ENCODE measurements at places on chromosomes 3 and 15.

DNA sequence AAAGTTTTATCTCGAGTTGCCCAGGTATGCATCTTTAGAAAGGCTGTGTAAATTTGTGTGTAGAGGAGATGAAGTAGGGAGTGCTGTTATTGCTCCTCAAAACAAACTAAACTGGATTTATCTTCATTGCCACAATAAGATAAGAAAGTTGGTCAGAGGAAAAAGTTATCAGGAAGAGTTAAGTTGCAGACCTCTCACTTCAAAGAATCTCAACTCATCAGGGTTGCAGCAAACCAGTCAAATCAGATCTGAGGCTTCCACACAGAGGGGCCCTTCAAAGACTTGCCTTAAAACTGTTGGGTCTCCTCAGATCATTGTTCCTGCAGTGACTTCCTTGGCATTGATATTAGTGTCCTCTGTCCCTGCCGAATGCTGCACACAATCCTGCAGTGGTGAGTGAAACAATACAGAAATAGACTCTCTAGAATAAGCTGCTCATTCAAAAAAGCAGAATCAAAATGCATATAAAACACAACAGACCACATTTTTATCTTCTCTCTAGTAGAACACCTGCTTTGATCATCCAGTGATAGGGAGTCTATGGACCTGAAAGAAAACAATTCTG, 191.2 kb upstream of the CBLB start:
- no peak for DNase-seq

- DNase-seq, result no peak
Measured at GRCh38 chr3:172375206-172375850, 72.9 kb downstream of the GHSR start.

- DNase-seq, result no peak
Measured at GRCh38 chr3:148758303-148758884, 60.7 kb downstream of the AGTR1 start.

GRCh38 chr3:14467814-14468620, 65.6 kb downstream of the SLC6A6 start:
- peak; percentile 23 for DNase-seq

- no peak for DNase-seq
Measured at GRCh38 chr3:170809975-170810357, 60.0 kb downstream of the RPL22L1 start.

DNA sequence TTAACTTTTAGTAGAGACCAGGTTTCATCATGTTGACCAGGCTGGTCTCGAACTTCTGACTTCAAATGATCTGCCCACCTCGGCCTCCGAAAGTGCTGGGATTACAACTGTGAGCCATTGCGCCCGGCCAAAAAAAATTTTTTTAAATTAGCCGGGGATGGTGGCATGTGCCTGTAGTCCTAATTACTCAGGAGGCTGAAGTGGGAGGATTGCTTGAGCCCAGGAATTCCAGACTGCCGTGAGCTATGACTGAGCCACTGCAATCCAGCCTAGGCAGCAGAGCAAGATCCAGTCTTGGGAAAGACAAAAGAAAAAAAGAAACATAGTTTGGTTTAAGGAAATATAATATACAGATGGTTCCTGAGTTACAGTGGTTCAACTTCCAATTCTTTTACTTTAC, 44.9 kb upstream of the EIF3J start:
- DNase-seq, result no peak

GRCh38 chr3:149701206-149701976, 43.6 kb upstream of the WWTR1 start:
- no peak for DNase-seq

- DNase-seq, result no peak
Measured at GRCh38 chr3:106691476-106691875, 685.8 kb upstream of the CCDC54 start.

- no peak for DNase-seq
Measured at GRCh38 chr3:120470870-120471269, 20.1 kb upstream of the FSTL1 start.

GRCh38 chr3:101478980-101479379, 34.0 kb downstream of the SENP7 start:
- DNase-seq, result no peak

- no peak for DNase-seq
Measured at GRCh38 chr3:134367869-134368750, 6.1 kb downstream of the AMOTL2 start.

- DNase-seq, result no peak
Measured at GRCh38 chr15:93614386-93615104, 525.5 kb upstream of the RGMA start.

DNA sequence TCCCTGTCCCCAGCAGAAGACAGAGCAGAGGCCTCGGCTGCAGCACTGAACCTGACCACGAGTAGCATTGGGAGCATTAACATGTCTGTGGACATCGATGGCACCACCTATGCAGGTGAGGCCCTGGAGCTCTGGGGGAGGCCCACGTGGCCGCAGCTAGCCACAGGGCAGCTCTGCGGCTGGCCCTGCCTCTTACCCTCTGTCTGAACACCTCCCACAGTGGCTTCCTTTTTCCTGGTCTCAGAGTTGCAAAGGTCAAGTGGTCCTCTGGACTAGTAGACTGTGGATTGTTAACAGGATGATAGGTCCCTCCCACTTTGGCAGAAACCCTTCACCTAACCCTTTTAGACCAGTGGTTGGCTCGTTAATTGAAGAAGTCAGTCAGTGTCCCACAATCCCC, 22.5 kb upstream of the CLK3 start:
- no peak for DNase-seq

- DNase-seq, result no peak
Measured at GRCh38 chr3:67678665-67679064, 24.3 kb upstream of the SUCLG2 start.

DNA sequence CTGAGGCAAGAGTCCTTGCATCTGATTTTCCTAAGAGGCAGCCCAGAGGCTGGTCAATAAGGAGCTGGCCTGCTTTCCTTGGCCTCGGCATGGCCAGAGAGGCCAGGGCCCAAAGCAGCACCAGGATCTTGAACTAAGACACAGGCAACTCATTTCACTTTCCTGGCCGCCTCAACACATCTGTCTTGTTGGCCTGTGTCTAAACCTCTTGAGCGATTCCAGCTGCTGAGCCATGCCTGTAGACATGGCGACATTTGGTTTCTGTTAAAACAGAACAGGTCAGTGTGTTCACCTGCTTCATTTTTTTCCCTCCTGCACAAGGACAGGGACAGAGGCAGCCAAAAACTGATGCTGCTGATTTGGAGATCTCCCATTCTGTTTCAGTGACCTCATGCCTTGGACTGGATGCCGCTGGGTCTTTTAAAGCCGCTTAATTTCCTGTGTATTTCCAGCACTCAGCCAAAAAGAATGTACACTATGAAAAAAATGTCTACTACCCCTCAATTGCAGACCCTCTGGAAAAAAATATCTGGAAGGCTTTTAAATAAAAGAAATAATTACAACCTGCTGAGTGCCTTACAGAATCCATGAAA, 266.6 kb upstream of the ICE2 start:
- no peak for DNase-seq

DNA sequence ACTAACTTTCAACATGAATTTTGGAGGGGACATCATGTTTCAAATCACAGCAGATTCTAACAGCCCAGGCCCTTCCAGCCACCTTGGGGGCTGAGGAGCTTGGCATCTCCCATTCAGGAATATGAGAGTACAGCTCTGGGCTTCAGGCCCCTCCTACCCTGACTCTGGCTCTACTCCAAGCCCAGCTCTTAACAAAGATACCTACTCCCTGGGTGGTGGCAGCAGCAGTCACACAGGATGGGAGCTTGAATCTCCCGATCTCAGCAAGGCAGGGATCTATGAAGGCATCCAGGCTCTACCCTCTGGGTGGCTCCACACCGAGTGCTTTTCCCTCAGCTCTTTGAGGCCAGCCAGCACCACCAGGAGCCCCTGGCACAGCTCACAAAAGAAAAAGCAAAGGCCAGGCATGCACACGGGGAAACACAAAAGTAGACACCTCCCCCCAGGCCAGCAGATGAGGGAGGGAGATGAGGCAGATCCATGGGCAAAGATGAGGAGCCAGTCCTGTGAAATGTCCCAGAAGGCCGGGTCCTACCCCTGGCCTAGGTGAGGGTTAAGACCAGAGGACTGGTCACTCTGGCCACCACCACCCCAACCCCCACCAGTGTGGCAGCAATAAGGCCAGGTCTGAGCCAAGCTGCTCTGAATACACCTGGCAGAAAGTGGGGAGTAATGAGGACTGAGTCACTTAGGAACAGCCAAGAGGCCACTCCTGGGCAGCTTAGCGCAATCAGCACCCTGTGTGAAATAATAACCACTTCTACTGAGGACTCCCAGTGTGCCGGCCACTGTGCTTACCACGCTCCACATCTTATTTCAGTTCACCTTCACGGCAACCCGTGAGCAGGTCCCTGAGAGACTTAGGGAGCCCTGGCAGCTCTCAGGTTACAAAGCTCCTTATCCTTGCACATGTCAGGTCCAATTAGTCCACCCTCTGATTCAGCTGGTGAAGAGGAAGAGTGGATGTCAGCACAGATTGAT, 24.3 kb downstream of the PLA2G4F start:
- DNase-seq, result no peak

DNA sequence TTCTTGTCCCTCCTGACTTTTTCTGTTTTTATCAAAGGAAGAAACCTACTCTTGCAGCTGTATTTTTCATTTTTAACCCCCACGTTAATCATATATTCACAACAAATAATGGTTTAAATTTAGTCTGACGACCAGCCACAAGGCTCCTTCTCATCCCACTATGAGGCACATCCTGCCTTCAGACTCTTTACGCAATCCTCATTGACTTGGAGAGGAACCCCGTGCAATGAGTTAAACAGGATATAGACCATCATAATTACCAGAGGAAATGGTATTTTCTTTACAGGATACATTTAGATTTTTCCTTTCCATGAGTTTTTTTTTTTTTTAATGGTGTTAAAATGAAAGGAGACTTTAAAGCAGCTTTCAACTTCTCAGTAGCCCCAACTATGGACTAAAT, 68.5 kb downstream of the WWTR1 start:
- no peak for DNase-seq

DNA sequence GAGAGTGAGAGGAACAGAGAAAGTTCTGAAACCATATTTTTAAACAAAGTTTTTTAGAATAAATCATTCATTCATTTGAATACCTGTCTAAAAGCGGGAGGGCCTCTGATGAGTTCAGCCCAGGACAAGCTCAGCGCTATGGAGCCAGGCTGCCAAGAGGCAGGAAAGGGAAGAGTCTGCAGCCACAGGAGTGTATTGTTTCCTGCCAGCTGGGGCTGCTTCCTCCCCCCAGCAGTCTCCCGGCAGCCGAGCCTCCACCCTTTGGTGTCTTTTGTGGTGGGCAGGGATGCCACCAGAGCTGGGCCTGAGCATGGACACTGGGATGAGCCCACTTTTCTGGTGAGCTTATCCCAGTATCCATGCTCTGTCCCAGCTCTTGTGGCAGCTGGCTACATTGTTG, 199.5 kb upstream of the TPRG1 start:
- DNase-seq, result no peak

DNA sequence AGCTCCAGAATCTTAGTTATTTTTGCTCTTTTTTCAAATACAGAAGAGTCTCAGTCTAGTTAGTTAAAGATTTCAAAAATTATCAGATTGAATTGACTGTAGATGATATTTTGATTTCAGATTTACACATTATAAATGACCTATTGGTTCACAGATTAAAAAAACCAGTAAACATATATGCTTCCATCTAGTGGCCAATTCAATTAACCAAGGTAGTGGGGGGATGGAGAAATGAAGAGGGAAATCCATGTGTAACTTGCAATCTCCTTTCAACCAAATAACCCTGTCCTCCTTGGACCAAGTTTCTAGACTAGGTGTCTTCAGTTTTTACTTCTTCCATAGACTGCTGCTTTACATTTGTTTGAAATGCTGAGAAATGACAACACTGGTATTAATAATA, 789.8 kb downstream of the ROBO1 start:
- DNase-seq, result no peak

- no peak for DNase-seq
Measured at GRCh38 chr15:87817553-87817952, 439.0 kb downstream of the NTRK3 start.

- peak; percentile 85 for DNase-seq
Measured at GRCh38 chr3:13484851-13485590, 4.9 kb downstream of the HDAC11 start.

DNA sequence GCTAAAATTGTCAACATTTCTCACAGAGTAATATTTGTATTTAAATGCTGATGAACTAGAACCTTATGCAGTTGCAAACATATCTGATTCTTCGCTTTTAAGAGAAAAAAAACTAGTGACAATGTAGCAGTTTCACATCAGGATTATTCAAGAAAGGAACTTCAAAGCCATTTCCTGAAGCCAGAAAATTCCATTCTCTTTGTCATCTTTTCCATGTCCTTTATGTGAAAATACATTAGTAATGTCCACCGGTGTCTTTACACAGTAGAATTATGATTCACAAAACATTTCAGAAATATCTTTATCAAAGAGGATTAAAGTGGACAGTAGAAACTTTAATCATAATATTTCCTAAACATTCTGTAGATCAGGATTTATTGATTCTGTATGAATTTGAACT, 12.7 kb upstream of the LXN start:
- no peak for DNase-seq

- no peak for DNase-seq
Measured at GRCh38 chr3:122795674-122796195, 866 bp downstream of the SLC49A4 start.

- DNase-seq, result no peak
Measured at GRCh38 chr3:135802171-135802570, 163.4 kb upstream of the PPP2R3A start.

DNA sequence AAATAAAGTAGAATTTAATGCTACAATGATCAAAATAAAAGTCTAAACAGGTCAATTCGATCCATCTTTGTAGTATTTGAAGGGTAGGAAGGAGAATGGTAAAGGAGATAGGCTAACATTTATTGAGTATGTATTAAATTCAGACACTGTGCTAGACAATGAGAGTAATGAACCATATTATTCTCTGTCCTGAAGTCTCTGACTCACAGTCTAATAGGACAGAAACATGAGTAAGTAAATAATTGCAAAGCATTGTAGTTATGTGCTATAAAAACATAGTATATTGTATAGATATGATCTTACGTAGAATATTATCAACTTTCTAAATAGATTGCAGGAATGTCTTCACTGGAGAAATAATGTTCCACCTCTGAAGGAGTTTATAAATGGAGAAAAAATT, 64.5 kb downstream of the MDFIC2 start:
- DNase-seq, result no peak

DNA sequence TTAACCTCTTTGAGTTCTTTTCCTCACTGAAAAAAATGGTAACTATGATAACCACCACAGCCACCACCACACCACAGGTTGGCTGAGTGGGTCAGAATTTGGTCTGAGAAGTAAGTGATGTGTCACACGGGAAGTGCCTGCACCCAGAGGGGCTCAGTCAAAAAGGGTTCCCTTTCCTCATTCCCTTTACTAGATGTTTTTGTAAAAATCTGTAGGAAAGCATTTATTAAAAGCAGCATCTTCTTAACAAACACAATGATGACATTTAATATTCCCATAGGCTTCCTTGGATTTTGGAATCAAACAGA, 23.2 kb downstream of the CFAP92 start:
- DNase-seq, result no peak

DNA sequence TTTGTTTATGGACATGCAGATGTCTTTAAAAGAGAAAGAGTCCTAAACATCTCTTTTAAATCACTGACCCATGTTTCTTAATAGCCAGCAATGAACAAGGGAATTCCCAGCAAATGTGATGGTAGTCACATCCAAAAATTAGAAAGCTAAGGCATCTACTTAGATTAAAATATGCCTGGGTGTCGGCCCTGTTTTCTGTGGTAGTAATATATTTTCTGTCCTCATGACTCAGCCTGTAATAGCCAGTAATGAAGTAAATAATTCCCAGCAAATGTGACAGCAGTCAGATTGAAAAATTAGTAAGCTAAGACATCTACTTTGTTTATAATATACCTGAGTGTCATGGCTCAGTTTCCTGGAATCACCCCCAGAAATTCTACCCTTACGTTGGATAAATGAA, 60.6 kb upstream of the MYRIP start:
- no peak for DNase-seq

- no peak for DNase-seq
Measured at GRCh38 chr3:140467796-140468315, 210.0 kb upstream of the TRIM42 start.

All from prostate gland (tissue), 2 donors.